ENCODE measurements at places on chromosomes 13 and 19.
A peak's percentile ranks its signal among the peaks of the same experiment; 100 is the strongest.

DNA sequence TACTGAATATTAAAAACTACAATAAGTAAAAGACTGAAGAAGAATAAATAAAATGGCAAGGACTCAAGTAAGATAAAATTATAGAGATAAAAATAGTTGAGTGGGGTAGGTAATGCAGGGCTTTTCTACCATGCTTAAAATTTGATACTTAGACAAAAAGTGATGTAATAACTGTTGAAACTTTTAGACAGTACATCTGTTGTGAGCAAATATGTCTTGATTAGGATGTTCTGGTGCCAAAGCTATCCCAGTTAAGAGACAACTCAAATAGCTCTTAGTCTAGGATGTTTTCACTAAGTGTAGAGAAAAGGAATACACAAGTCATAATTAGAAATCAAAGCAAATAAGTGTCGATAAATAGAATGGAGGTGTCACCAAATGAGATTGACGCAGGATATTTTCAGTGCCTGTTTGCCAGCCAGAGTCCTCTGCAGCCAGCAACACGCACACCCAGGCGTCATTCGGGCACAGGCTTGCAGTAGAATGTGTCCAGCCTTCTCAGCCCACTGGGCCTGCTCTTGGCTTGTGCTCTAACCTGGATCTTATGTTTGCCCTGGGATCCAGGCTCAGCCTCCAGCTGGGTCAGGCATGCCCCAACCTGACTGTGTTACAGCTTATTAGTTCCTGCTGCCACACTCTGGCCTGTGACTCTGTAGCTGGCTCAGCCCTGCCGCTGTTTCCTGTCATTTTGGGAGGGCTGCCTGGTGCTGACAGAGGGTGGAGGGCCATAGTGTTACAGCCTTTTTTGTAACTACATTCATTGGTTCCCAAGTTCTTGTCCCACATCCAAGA lies 766.2 kb downstream of the PCDH17 start:
- DNase-seq = no peak

- no peak for DNase-seq
These were observed 2.1 kb downstream of the NFIX start for GRCh38 chr19:12997179-12997966.

DNA sequence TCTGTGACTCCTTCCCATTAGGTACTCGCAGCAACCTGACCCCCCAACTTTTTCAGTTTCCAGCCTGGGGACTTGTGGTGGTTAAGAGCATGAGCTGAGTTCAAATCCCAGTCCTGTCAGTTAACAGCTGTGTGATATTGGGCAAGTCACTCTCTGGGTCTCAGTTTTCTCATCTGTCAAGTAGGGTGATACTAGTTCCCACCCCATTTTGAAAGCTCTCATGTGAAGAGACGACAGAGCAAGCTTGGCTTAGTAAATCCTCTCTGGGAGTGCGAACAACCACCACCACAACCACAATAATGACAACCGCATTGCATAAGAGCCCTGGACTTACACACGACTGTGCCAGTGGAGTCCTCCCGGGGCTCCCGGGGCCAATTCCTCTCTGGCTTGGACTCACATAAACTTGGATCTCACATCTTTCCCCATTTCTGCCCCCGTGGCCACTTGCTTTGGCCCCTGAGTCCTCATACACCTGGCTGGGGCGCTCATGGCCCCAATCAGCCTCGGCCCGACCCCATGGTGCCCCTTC lies 454 bp downstream of the BLVRB start:
- DNase-seq = no peak

DNA sequence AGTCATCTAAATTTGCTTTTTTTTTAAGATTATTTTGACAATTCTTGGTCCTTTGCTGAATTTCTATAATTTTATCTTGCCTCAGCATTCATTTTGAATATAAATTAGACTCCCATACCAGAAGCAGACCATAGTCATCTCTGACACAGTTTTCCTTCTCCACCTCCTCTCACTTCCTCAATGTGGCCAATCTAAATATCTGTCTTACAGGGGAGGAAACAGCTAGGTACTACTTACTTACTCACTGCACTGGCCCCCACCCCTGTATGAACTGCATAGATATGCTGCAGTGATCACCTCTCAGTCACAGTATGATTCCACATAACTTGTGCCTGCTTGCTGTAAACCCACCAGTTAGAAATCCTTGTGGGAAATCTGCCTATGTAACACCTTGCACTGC lies 665.6 kb downstream of the FGF9 start:
- no peak for DNase-seq

GRCh38 chr13:48580185-48580803 lies 47.4 kb upstream of the RCBTB2 start:
- peak; percentile 69 for DNase-seq

DNA sequence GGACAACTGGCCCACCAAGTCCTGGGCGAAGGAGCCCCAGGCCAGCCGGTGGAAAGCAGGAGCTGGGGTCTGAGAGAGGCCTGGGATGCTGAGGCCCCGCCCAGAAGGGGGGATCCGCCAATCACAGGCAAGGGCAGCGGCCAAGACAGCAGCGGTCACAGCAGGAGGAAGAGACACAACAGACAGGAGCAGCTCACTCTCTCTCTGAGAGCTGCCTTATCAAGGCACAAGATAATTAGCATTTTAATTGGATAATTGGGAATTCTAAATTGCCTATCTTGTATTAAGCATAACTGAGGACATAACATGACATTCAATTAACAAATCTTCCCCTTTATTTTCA lies 46.2 kb downstream of the CEBPG start:
- DNase-seq = peak; percentile 72

GRCh38 chr13:43884222-43884621 lies 4.5 kb downstream of the LACC1 start:
- DNase-seq = peak; percentile 65

GRCh38 chr19:35724560-35724959 lies 6.8 kb downstream of the KMT2B start:
- DNase-seq = no peak

DNA sequence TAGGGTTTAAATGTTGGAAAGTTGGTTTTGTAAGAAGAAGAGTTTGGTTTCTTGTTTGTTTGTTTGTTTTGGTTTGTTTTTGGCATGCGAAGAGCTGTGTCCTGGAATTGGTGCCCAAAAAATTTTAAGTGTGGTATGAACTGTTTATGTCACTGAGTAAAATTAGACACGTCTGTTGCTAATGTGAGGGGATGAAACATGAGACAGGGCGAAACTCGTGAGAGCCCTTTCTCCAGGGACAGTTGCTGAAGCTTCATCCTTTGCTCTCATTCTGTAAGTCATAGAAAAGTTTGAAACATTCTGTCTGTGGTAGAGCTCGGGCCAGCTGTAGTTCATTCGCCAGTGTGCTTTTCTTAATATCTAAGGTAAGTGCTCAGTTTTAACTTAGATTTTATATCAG lies at the start of gene SGCG:
Gene SGCG, plus strand, starts transcription at position 269 of the 400 bp plus-strand sequence. CDS start 22,716 bp downstream, outside the sequence.
- no peak for DNase-seq

DNA sequence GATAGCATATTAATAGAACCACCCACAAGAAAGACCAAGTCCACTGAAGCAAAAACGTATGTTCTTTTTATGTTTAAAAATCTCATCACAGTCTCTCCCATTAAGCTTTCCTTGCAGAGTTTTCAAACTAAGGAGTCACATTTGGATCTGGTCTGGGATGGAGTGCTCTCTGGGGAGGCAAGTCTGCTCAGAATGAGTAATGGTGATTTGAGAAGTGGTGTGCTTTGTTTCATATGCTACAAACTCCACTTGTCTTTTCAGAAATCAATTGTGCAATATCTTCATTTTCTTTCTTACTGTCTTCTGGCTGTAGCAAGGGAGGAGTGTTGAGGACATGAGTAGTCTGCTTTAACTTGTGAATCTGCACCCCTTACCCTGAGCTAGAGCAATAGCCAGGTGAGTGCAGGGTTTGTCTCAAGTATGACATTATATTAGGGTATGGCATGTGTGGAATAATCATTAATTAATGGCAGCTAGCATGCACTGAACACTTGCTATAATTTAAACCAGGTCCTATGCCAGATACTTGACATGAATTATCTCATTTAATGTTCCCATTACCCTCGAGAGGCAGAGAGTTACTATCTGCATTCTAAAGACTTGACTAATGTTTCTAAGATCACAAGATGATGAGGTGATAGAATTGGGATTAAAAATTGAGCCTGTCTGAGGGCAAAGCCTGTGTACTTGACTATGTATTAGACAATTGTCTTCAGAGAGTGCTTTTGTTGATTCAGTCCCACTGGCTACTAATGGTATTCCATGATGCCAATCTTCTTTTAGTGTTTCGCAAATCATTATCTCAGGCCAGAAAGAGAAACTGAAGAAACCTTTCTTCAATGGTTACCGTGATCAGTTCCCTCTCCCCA lies 171.8 kb downstream of the GPC6 start:
- DNase-seq = no peak

DNA sequence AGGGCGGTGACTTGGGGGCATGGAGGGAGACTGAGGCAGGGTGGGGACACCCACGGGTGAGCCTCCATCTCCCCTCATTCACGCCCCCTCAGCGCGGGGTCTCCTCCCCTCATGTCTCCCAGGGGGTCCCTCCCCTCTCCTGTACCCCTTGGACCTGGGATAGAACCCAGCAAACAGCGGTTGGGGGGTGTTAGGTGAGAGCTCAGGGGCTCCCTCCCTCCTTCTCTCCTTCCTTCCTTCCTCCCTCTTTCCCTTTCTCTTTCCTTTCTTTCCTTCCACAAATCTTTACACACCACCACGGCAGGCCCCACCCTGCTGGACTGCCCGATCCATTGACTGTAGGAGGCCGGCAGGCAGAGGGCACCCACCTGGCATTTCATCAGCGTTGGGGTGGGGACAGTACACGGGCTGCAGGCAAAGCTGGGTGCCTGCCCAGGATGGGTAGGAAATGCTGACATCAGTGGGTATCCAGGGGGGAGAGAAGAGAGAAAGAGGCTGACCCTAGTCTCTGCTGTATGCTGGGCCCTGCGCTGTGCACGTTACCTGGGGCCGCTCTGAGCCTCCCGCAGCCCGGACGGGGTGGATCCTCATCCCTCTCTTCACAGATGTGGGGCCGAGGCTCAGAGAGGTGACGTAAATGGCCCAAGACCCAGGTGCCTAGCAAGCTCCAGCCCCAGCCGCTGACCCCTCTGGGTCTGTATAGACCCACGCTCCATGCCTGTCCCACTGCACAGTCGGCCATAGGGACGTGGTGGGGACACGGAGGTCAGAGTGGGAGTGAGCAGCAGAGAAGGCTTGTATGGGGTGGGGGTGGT lies 3.5 kb downstream of the SSC5D start:
- no peak for DNase-seq

DNA sequence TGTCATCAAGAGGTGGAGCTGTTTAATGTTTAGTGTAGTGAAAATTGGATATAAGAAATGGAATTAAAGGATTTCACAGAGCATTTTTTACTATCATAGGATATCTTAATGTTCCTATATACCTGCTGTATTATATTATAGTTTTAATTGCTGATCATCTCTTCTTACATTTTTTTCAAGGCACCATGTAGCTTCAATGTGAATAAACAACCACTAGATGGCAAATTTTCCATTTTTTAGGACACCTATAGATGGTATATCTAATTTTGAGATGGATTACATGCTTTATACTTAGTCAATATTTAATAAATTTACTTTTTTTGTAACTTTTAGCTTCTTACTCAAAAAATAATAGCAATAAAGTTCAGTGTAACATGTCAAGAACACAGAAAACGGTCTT lies 9.0 kb upstream of the ATXN8OS start:
- DNase-seq = no peak

- DNase-seq = no peak
These were observed 118.5 kb downstream of the STK24 start for GRCh38 chr13:98458431-98458830.

- no peak for DNase-seq
These were observed 562.1 kb upstream of the ATXN8OS start for GRCh38 chr13:69545551-69545950.

DNA sequence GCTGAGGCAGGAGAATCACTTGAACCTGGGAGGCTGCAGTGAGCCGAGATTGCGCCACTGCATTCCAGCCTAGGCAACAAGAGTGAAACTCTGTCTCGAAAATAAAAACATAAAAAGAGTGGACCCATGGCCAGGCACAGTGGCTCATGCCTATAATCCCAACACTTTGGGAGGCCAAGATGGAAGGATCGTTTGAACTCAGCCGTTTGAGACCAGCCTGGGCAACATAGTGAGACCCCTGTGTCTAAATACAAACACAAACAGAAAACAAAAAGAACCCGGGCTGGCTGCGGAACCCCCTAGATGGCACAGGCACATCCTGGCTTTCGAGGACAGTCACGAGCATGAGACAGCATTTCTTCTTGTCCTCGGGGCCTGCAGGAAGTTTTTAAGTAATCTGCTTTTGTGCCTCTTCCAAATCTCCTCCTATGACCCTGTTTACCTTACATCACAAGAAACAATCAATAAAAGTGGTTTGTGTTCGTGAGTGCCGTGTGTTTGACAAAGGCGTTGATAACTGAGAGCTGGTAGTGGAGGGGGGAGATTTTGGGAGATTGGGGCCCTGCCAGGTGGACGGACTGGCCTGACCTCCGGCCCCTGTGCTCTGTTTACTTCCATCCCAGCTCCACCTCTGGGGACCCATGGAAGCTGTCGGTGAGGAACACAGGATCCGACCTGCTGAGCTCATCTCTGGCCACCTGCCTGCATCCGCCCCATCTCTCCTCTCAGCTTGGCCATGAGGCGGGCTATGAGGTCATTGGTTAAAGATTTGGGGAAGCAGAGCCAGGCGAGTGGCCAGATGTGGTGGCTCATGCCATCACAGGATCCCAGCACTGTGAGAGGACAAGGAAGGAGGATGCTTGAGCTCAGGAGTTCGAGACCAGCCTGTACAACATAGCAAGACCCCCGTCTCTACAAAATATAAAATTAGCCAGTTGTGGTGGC lies 5.9 kb upstream of the GDF15 start:
- peak; percentile 83 for DNase-seq

- no peak for DNase-seq
These were observed 24.5 kb upstream of the TPT1 start for GRCh38 chr13:45365558-45365885.

- no peak for DNase-seq
These were observed 7.3 kb upstream of the OR7D2 start for GRCh38 chr19:9171393-9171991.

DNA sequence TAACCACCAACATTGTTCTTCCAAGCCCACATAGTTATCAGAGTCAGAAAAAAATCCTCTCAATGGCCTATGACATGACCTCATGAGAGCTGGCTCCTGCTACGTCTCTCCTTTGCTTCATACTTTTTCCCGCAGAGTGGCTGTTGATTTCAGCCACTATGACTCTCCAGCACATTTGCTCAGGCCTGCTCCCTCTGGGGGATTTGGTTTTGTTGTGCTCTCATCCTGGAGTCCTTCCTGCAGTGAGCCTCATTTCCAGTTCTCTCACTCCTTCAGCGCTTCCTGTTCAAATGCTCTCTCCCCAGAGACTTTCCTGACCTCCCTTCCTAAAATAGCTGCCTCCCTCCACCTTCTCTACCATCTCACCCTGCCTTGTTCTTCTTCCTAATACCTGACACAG lies 72.0 kb upstream of the USP29 start:
- DNase-seq = no peak

GRCh38 chr19:14119146-14119545 lies 1.6 kb upstream of the PRKACA start:
- DNase-seq = no peak

GRCh38 chr13:43044720-43045301 lies 21.4 kb downstream of the DNAJC15 start:
- no peak for DNase-seq

Data from mesendoderm (in vitro differentiated cells).